ENCODE measurements at places on chromosomes 7 and 10.

- H3K27me3 ChIP-seq = no peaks in the 10 kb centered on the region
- no peak for DNase-seq
- no peak overlapping the region for H3K27ac ChIP-seq
- H3K4me1 ChIP-seq = no peaks in the 10 kb centered on the region
These were observed 448.8 kb downstream of the GRM8 start for GRCh38 chr7:126803990-126804389.

DNA sequence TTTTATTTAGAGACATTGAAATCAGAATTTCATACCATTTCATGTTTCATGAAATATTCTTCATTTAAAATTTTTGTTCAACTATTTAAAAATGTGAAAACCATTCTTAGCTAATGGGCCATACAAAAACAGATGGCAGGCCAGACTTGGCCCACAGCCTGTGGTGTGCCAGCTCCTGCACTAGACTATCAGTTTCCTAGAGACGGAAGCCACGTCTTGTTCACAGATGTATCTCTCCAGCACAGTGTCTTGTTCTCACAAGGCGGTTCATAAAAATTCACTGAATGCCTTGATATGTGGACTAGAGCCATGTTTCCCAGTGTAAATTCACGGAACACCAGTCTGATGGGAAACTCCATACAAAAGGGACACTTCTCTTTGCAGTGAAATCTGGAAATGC lies 216.0 kb downstream of the KCNMA1 start:
- H3K4me3 ChIP-seq = no peak overlapping the region
- H3K4me1 ChIP-seq = no peaks in the 10 kb centered on the region
- no peak for DNase-seq
- H3K27ac ChIP-seq = no peak overlapping the region
- H3K36me3 ChIP-seq = no peaks in the 10 kb centered on the region

GRCh38 chr7:137395420-137395819 lies 51.9 kb upstream of the PTN start:
- no peaks in the 10 kb centered on the region for H3K27me3 ChIP-seq
- no peaks in the 10 kb centered on the region for H3K36me3 ChIP-seq
- H3K27ac ChIP-seq = no peak overlapping the region
- no peaks in the 10 kb centered on the region for H3K4me1 ChIP-seq
- DNase-seq = no peak

GRCh38 chr7:156993021-156993924 lies 17.2 kb downstream of the MNX1 start:
- DNase-seq = no peak
- H3K4me1 ChIP-seq = peaks cover 5% of the 10 kb centered on the region
- H3K27ac ChIP-seq = no peak overlapping the region
- H3K27me3 ChIP-seq = peaks cover 44% of the 10 kb centered on the region

- H3K4me3 ChIP-seq = no peak overlapping the region
- no peak for DNase-seq
- no peak overlapping the region for H3K27ac ChIP-seq
- H3K27me3 ChIP-seq = peaks cover 17% of the 10 kb centered on the region
- no peaks in the 10 kb centered on the region for H3K4me1 ChIP-seq
- no peaks in the 10 kb centered on the region for H3K36me3 ChIP-seq
These were observed 148.1 kb downstream of the PAXIP1 start for GRCh38 chr7:154854836-154855235.

DNA sequence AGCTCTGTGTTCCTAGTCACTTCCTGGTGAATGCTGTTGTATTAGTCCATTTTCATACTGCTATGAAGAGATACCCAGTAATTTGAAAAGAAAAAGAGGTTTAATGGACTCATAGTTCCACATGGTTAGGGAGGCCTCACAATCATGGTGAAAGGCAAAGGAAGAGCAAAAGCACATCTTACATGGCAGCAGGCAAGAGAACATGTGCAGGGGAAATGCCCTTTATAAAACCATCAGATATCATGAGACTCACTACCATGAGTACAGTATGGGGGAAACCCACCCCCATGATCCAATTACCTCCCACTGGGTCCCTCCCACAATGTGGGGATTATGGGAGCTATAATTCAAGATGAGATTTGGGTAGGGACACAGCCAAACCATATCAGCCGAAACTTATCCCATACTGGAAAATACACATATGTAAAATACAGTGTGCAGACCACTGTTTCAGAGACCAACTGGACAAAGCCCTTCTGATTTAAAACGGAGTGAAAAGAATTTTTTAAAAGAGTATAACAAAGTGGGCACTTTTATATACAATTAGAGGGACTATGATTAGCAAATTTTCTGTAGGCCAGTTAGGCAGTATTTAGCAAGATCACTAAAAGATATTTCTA lies 8.0 kb downstream of the CYREN start:
- H3K36me3 ChIP-seq = peaks cover 13% of the 10 kb centered on the region
- peaks cover 66% of the 10 kb centered on the region for H3K4me1 ChIP-seq
- no peaks in the 10 kb centered on the region for H3K27me3 ChIP-seq
- no peak for DNase-seq
- no peak overlapping the region for H3K4me3 ChIP-seq

- H3K27ac ChIP-seq = no peak overlapping the region
- H3K4me1 ChIP-seq = peaks cover 66% of the 10 kb centered on the region
These were observed 39.3 kb upstream of the DUSP5 start for GRCh38 chr10:110458266-110458920.

DNA sequence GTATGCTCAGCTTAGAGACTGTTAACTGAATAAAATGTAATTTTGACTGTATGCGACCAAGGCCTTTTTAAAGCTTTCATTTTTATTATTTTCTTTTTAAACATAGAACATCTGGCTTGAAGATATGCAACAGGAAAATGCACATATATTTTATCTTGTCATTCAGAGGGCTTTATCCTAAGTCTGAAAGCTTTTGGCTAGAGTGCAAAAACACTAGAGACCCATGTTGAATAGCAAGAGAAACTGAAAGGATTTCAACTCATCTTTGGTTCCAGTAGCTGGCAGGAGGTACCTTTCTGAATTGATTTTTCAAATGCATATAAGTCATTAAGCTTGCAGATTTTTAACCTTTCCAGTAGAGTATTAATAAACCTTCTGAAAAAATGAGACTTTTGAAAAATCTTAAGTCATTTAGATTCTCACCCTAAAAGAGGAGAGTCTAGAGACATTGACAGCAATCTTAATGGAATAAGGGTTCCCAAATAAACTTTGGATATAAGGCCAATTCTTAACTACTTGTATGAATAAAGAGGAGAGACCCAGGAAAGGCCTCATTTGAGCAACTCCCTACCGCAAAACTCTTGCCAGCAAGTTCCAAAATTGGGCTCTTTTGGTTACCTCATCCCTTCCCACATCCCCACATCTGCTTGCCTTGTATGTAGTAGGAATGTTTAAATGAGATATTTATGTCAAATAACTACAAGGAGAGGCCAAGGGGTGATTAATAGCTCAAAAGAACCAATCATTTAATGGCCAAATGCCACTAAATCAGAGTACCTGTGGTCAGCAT lies 454.4 kb downstream of the HTR7 start:
- H3K36me3 ChIP-seq = no peaks in the 10 kb centered on the region
- H3K4me3 ChIP-seq = no peak overlapping the region
- H3K4me1 ChIP-seq = no peaks in the 10 kb centered on the region
- H3K27me3 ChIP-seq = no peaks in the 10 kb centered on the region
- no peak overlapping the region for H3K27ac ChIP-seq
- DNase-seq = no peak

DNA sequence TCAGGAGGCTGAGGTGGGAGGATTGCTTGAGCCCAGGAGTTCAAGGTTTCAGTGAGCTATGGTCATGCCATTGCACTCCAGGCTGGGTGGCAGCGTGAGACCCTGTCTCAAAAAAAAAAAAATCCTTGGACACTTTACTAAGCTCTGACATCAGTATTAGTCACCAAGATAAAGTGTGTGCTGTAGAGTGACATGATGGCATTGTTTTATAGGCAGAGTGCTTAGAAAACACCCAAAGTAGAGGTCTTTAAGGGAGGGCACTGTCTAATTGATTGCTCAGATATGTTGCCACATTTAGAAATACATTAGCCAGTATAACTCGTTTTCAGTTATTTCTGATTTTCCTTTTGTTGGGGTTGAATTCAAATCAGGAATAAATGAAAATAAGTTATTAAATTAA lies 235.9 kb downstream of the REEP3 start:
- H3K36me3 ChIP-seq = no peaks in the 10 kb centered on the region
- H3K4me1 ChIP-seq = no peaks in the 10 kb centered on the region
- H3K27me3 ChIP-seq = peaks cover 26% of the 10 kb centered on the region
- H3K27ac ChIP-seq = no peak overlapping the region

- H3K36me3 ChIP-seq = peaks cover 5% of the 10 kb centered on the region
- H3K27ac ChIP-seq = peak within 1 kb of the TSS; percentile 95
- H3K4me1 ChIP-seq = peaks cover 37% of the 10 kb centered on the region
- DNase-seq = peak; percentile 86
- no peaks in the 10 kb centered on the region for H3K27me3 ChIP-seq
These were observed at the start of gene PRF1 for GRCh38 chr10:70602665-70603448. TSS of gene PRF1 (minus strand) at chr10:70602741. CDS start at chr10:70600902, 1,839 bp downstream.

- no peaks in the 10 kb centered on the region for H3K27me3 ChIP-seq
- DNase-seq = no peak
- no peak overlapping the region for H3K4me3 ChIP-seq
- no peak overlapping the region for H3K27ac ChIP-seq
These were observed 1212.8 kb downstream of the REEP3 start for GRCh38 chr10:64733980-64734379.

- DNase-seq = no peak
- peaks cover 8% of the 10 kb centered on the region for H3K4me1 ChIP-seq
- H3K27ac ChIP-seq = no peak overlapping the region
- H3K27me3 ChIP-seq = peaks cover 10% of the 10 kb centered on the region
- no peaks in the 10 kb centered on the region for H3K36me3 ChIP-seq
These were observed 54.3 kb downstream of the SMKR1 start for GRCh38 chr7:129556607-129557133.

DNA sequence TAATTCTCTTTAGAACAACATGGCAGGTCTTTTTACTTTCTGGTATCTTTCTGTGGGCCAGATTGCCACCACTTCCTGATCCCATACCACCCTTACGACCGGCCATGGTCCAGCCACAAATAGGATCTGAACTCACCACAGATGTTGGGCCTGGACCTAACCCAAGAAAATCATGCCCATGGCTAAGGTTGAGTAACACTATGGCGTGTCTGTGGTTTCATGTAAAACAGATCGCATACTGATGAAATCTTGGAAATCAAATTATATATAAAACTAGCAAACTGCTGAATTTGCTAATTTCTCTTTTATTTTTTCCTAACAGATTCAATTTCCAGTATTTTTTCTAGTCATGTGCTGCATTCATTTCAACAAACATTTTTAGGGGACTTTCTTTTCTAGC lies 77.2 kb downstream of the CH25H start:
- H3K36me3 ChIP-seq = no peaks in the 10 kb centered on the region
- no peak for DNase-seq
- no peaks in the 10 kb centered on the region for H3K4me1 ChIP-seq
- no peak overlapping the region for H3K27ac ChIP-seq
- peaks cover 34% of the 10 kb centered on the region for H3K27me3 ChIP-seq

GRCh38 chr10:19683960-19684359 lies 132.3 kb upstream of the PLXDC2 start:
- H3K27ac ChIP-seq = no peak overlapping the region
- H3K4me3 ChIP-seq = no peak overlapping the region
- DNase-seq = no peak

GRCh38 chr7:32115831-32116230 lies 45.6 kb upstream of the PDE1C start:
- DNase-seq = no peak
- no peaks in the 10 kb centered on the region for H3K4me1 ChIP-seq
- H3K27ac ChIP-seq = no peak overlapping the region
- H3K4me3 ChIP-seq = no peak overlapping the region

GRCh38 chr7:6256109-6256483 lies 16.3 kb downstream of the CYTH3 start:
- peaks cover 44% of the 10 kb centered on the region for H3K4me1 ChIP-seq
- peak overlapping the region; percentile 62 for H3K4me3 ChIP-seq
- no peaks in the 10 kb centered on the region for H3K36me3 ChIP-seq
- DNase-seq = no peak
- no peak overlapping the region for H3K27ac ChIP-seq

GRCh38 chr10:121217331-121217730 lies 366.2 kb downstream of the WDR11 start:
- no peak overlapping the region for H3K27ac ChIP-seq
- no peaks in the 10 kb centered on the region for H3K4me1 ChIP-seq
- DNase-seq = no peak
- no peaks in the 10 kb centered on the region for H3K36me3 ChIP-seq
- H3K27me3 ChIP-seq = peaks cover 6% of the 10 kb centered on the region
- no peak overlapping the region for H3K4me3 ChIP-seq

GRCh38 chr7:132536654-132537395 lies 39.4 kb downstream of the PLXNA4 start:
- no peak overlapping the region for H3K27ac ChIP-seq
- H3K36me3 ChIP-seq = no peaks in the 10 kb centered on the region
- H3K4me1 ChIP-seq = peaks cover 8% of the 10 kb centered on the region

DNA sequence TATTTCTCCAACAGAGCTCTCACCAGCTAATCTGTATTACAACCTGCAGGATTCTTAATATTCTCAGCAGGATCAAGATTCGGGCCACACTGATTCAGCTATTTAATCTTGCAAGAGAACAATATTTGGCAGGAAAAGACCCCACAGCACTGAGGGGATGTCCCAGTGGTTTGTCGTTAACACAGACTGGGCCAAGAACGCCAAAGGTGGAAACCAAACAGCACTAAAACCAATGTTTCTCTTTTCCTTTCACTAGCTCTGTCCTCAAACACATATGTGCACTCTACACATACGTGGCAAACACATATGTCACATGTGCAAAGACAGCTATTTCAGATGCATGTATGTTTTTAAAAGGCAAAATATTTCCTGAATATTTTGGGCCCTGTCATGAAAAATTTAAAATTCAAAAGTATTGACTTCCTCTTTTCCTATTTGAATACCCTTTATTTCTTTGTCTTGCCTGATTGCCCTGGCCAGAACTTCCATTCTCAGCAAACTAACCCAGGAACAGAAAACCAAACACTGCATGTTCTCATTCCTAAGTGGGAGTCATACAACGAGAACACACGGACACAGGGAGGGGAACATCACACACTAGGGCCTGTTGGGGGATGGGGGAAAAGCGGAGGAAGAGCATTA lies 51.7 kb upstream of the NEBL start:
- H3K27me3 ChIP-seq = no peaks in the 10 kb centered on the region
- no peak overlapping the region for H3K27ac ChIP-seq
- H3K4me1 ChIP-seq = no peaks in the 10 kb centered on the region
- no peaks in the 10 kb centered on the region for H3K36me3 ChIP-seq
- no peak overlapping the region for H3K4me3 ChIP-seq

- DNase-seq = no peak
- peaks cover 2% of the 10 kb centered on the region for H3K36me3 ChIP-seq
- H3K27ac ChIP-seq = peak overlapping the region; percentile 14
- H3K27me3 ChIP-seq = no peaks in the 10 kb centered on the region
- no peak overlapping the region for H3K4me3 ChIP-seq
These were observed 8.9 kb downstream of the STAMBPL1 start for GRCh38 chr10:88888810-88889445.
